NCI-H774 (cell line): ENCODE measurements at places on chromosomes 7 and 10.

GRCh38 chr7:75536491-75536890, 44.4 kb downstream of the SPDYE5 start:
- DNase-seq: no peak

GRCh38 chr10:125003901-125004467, 62.1 kb downstream of the ZRANB1 start:
- no peak for DNase-seq

GRCh38 chr7:157669768-157670351, 333.1 kb downstream of the DNAJB6 start:
- no peak for DNase-seq

- DNase-seq: no peak
These were observed 39.4 kb downstream of the ADRA2A start for GRCh38 chr10:111116211-111116610.

DNA sequence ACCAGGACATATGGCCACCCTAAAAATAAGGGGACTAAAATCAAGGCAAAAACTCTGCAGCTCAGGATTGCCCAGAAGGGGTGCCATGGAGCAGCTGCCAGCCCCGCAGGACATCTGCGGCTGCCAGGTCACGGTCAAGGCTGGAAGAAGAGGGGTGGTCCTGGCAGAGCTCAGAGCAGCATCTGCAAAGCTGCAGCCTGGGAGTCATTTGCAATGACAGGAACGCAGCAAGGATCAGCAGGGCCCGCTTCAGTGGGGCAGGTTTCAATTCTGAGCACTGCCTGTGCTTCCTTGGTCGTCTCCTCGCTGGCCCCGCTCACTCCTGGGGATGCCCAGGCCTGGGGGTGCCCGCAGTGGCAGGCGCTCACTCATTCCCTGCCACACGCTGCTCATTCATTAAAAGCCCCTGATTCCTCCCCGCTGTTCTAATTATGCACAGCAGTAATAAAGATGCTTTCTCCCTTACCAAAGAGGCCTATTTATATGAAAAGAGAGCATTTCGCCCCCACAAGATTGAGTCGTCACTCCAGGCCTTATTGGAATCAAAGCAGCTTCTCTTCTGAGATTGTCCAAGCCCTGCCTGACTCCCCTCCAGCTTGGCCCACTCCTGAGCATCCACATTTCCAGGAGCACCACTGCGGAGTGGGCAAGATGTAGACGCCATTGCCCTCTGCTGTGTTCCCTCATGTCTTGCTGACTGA, 4.6 kb downstream of the HSPA12A start:
- no peak for DNase-seq

- no peak for DNase-seq
These were observed 858.7 kb downstream of the CCSER2 start for GRCh38 chr10:85187047-85187446.

DNA sequence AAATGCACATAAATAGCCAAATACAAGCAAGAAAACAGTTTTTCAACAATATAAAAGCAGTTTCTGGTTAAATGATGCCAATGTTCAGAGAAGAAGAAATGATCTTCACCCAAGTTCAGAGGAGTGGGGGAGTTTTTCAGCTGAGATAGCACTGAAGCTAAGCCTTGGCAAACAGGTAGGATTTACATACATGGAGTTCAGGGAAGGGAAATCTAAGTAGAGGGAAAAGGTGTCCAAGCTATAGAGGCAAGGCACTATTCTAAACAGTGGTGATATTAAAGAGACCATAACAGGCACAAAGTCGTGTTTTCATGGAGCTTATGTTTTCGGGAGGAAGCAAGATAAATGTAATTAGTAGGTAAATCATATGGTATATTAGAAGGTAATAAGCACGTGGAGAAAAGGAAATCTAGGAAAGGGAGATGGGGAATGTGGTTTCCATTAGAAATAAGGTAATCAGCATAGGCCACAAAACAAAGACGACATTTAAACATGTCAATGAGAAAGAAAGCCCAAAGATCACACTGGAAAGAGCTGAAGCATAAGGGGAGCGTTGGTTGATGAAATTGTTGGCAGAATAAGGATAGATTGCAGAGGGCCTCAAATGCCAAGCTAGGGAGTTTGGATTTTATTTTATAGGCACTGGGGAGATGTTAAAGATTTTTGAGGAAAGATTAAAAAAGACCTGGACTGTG, 704.3 kb downstream of the MAGI2 start:
- no peak for DNase-seq

DNA sequence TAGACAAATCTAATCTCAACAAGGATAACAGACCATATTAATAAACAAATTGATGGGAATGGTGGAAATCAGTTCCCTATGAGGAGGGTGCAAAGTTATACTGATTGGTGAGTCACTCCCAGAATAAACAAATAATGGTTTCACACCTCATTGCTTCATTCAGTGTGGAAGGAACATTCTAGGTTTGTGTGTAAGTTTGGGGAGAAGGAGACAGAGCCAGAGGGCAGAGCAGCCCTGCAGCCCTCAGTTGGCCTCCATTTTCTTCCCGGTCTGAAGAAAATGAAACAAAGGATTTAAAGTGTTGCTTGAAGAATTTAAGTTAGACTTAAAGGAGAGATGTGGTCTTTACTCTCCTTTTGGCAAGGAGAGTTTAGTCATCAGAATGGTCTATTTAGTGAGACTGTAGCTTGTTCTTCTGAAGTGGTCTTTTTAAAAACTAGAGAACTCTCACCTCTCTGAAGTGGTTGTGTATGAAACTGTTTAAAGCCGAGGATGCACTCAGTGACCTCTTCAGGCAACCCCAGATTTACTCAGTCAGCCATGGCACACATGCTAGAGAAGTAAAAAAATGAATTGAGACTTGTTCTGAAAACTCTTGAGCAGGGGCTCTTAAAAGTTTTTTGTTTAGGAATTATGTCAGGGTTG, 27.2 kb downstream of the IKZF1 start:
- no peak for DNase-seq

- DNase-seq: no peak
These were observed 10.8 kb downstream of the NEURL1 start for GRCh38 chr10:103504181-103504783.

DNA sequence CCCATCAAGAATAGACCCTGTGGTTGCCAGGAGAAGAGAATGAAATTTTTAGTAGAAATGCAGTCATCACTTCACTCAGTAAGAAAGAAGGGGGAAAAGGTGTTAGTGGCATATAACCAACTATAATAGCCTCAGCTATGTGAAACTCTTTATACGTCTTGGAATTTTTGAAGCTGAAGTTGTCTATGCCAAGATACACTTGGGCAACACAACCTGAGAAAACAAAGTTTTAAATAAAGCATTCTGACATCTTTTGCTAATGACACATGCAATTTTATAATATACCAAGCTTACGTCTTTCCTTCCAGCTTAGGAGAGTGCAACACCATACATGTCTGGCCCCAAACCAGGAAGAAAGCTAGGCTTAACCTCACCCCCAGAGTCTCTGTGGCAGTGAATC, 40.8 kb upstream of the ZNF438 start:
- no peak for DNase-seq

- no peak for DNase-seq
These were observed 204.0 kb downstream of the BAMBI start for GRCh38 chr10:28881171-28881882.

DNA sequence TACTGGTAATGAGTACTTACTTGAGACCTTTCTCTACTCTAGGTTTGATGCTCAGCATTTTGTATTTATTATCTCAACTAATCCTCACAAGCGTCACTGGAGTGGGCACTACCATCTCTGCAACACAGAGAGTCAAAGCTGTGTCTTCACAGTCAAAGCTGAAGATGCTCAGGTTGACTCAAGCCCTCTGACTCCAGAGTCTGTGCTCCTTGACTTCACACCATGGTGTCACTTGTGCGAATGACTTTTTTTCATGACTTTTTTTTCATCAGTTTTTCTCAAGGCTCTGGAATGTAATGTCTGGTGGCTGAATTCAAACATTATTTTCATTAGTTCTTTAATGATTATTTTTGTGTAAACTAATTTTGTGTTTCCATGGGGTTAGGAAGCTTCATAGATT, 30.4 kb upstream of the TARP start:
- DNase-seq: no peak

DNA sequence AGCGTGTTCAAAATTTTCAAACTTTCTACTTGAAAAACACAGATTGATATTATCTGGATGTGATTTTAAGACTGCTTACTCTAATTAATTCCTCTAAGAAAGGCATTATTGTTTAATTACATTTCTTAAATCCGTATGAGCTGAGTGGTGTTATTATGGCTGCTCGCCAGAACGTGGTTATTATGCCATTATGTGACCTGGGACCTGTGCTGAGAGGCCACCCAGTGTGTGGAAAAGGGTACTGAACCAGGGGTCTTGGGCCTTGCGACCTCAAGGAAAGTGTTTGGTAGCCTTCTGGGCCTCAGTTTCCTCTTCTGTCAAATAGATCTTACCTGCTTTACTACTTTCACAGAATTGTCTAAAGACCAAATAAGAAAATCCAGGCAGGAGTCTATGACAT, 15.4 kb downstream of the LGI1 start:
- DNase-seq: no peak

- no peak for DNase-seq
These were observed 270.6 kb downstream of the TWIST1 start for GRCh38 chr7:18846765-18847215.

- DNase-seq: no peak
These were observed 85.2 kb upstream of the PIK3CG start for GRCh38 chr7:106779877-106780276.

DNA sequence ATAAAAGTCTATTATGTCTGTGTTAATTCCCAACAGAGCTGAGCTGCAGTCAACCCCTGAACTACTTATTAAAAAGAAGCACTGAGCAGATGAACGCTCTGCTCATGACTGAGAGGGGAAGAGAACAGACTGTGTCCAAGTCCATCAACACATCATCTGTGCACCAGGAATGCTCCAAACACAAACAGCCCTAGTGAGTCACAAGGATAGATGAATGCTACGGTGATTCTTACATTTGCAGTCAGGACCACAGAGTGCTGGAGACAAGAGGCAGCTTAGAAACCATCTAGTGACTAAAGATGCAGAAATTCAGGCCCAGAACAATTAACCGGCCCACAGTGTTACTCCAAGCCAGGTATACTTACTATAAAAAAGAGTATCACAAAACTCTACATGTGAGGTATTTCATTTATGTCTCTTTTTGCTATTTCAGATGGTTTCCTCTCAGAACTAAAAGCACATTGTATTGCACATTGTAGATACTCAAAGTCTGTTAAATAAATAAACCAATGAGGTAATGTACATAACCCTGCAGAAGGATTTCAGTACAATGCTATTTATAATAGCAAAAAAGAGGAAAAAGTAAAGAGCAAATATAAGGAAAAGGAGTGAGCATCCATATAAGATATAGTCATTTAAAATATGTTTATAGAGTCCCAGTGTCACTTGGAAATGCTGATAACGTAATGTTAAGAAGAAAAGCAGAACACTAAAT, 159.2 kb downstream of the KCNMA1 start:
- DNase-seq: no peak

GRCh38 chr7:11155883-11156282, 182.2 kb downstream of the PHF14 start:
- DNase-seq: no peak

GRCh38 chr10:131252567-131253276, 58.8 kb downstream of the TCERG1L start:
- no peak for DNase-seq

DNA sequence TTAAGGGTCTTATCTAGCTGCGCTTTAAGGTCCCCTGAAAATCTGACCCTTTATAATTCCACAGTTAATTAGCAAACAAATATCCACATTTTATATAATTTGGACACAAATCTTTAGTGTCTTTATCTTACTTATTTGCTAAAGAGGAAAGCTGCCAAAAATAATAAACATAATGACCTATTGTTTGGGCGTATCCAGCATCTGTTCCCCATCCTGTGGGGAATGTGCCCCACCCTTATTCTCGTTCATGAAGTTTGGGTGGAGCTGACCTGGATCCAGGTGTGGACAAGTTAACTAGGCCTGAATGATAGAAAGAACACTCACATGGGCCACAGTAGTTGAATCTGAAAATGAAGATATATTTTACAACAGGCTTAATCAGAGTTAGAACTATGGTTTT, 218.3 kb downstream of the CRPPA start:
- DNase-seq: no peak

DNA sequence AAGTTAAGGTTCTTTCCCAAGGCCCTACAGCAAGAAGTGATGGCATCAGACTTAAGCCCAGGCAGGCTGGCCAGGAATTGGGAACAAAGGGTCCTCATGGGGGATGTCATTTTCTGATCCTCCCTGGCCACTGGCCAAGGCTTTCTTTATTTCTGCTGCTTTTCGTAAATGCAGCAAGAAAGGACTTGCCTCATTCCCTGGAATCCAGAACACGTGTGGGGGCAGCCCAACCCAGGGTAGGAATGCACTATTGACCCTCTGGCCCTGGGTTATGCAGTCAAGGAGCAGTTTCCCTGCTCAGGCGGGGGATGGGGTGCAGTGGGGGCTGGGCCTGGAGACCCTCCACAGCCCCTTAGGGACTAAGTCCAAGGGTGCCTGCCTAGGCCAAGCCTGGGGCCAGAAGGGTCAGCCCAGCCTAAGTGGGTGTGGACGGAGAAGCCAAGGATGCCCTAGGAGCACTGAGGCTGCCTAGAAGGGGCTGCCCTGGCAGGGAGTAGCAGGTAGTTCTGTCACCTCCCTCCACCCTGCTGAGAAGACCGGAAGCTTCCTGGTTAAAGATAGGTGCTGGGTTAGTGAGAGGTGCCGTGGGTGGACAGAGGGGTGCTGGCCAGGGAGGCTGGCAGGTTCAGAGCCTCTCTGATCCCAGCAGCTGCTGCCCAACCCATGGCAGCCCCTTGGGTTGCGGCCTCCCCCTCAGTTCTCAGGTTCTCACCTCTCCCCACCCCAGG, 179.2 kb downstream of the SH3PXD2A start:
- DNase-seq: no peak

- no peak for DNase-seq
These were observed 306.3 kb downstream of the C7orf25 start for GRCh38 chr7:42605406-42606192.

DNA sequence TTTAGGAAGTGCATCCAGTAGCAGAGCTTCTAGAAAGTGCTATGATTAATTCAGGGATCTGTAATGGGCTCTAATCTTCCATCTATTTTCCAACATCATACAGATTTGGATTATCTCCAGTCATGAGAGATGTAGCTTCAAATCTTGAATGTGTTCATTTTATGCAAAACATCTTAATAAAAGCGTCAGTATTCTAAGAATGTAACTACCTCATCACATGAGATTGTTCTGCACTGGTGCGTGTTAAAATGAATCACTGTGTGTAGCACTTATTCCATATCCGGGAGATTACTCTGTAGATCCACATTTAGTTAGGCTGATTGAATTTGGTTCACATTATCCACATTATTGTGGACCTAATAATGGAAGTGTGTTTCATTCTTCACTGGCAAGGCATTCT, 344.9 kb upstream of the CHRM2 start:
- DNase-seq: no peak
